ENCODE measurements at places on chromosomes 1 and 21.

- DNase-seq: peak; percentile 79
Observed at GRCh38 chr21:14383596-14384180, 742 bp upstream of the HSPA13 start.

DNA sequence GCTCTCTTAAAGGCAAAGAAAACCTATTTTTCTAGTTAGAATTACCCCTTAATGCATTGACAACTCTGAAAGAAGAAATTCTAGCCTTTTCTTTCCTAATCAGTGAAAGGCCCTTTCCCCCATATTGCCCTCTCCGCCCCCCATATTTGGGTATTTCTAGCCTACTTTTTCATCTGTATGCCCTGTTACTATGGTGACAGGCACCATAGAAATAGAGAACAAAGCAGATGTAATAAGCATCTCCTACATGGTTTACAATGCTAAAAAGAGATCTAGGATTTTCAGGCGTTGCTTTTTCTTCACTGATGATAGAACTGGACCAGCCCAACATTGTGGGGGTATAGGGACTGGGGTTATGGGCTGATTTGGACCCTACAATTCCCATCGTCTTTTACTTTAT is 14.5 kb downstream of the LRRC8B start:
- no peak for DNase-seq

DNA sequence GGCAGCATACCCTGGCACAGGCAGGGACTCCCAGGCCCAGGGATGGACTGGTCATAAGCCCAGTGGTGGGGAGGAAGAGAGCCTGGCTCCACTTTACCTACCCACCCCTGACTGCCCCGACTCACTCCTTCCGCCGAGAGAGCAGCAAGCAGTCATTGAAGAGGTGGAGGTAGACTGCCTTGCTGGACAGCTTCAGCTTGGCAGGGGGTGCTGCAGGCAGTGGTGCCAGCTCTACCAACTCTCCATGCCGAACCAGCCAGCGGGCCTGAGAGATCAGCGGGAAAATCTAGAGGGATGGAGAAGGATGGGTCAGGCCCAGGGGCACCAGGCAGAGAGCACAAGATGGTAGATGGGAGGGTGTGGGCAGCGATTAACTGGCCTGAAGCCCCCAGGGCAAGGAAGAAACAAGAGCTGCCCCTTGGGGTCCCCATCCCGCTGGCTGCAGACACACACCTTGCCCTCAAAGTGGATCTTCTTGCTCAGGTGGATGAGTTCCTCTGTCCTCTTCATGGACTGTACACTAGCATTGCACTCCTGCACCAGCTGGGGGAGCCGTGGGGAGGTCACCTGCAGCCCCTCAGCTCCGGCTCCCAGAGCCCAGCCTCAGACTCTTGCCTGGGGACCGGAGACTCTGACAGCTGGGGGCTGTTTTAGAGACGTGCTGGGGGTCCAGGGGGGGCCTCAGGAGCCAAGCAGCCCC is 7.7 kb downstream of the ARHGEF19 start:
- no peak for DNase-seq

GRCh38 chr1:158972841-158973240 is 36.9 kb upstream of the IFI16 start:
- DNase-seq: no peak

- DNase-seq: no peak
Observed at GRCh38 chr21:35342440-35342839, 293.3 kb upstream of the RUNX1 start.

All from NCI-H524 (cell line).